Suppressor macrophage (primary cell): ENCODE measurements at places on chromosomes 12 and 14.

DNA sequence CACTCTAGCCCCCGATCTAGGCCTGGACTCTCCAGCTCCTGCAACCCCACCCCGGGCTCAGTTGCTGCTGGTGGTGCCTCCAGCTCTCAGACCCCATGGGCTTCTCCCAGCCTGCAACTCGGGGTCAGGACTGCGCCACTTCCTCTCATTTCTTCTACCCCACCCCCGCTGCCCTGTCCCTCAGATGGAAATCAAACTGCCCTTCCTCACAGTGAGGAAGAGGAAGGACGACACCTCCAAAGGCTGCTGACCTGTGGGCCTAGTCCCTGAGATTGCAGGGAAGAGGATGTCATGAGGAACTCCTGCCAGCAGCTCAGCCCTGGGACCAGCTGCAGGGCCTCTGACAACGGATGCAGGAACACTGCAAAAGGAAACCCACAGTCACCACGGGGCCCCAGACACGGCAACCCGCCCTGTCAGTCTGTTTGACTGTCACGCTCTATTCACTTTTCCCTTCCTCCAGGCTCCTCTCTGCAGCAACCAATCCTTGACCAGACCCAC lies 29.3 kb upstream of the PNMA1 start:
- peak; percentile 77 for DNase-seq

GRCh38 chr12:79938843-79939242 lies 3.9 kb upstream of the PPP1R12A start:
- DNase-seq, result no peak

DNA sequence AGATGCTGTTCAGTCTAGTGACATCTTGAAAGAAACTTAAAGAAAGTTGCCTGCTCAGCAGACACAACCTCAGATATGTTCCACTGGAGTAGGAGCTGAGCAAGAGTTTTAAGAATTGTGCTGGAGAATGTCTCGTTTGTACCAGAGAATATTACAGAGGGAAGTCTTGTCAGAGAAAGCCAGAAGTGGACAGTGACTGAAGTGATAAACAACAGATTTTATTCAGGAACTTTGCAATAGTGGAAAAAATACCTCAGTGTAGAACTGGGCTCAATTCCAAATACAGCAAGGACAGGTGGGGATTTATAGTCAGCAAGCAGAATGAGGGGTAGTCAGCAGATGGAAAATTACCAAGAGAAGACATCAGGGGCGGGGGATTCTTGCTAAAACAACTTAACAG lies 18.6 kb downstream of the ZDHHC17 start:
- no peak for DNase-seq

GRCh38 chr14:20680843-20681347 lies 3.5 kb upstream of the RNASE4 start:
- no peak for DNase-seq

- DNase-seq, result no peak
Observed at GRCh38 chr12:53758730-53759103, 6.9 kb upstream of the CISTR start.

DNA sequence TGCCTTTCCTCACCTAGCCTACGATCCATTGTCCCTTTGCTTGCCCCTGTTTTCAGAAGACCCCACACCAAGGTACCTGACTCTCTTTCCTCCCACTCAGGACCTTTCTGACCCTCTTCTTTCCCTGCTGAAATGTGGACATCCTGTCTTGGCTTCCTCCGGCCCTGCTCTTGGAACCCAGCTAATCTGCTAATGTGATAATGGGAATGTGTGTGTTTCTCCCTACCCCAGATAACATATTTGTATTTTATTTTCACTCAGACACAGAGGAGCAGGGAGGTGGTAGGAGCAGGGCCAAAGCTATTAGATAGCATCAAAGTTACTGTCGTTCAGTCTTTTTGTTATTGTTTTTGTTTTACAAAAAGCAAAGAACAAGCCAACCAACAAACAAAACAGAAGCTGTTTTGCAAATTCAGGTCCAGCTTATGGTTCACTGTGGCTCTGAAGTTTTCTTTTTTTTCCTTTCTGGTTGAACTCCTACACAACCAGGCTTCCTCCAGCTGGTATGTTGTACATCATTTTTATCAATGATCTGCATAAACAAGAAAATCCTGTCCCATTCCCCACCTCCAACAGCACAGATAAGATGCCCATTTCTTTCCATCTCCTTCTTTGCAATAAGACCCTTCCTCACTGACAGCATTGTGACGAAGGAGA lies 137.3 kb downstream of the C12orf75 start:
- DNase-seq, result no peak

- no peak for DNase-seq
Observed at GRCh38 chr12:106097011-106097410, 41.7 kb downstream of the NUAK1 start.

DNA sequence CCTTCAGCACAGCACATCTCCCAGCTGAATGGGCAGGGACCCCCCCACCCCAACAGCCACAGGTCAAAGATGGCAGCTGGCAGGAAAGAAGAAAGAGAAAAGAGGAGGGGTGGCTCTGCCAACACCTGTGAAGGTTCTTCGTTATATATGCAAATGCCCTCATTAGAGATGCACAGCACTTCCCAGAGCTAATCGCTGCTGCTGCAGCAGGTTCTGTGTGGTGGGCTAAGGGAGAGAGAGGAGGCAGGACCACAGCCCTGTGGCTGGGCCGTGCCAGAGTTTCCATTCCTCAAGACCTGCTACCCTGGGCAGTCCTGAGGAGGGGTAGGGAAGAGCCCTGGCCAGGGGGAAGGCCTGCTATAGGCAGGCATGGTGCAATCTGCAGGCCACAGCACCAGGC lies 28.7 kb downstream of the SMUG1 start:
- no peak for DNase-seq

DNA sequence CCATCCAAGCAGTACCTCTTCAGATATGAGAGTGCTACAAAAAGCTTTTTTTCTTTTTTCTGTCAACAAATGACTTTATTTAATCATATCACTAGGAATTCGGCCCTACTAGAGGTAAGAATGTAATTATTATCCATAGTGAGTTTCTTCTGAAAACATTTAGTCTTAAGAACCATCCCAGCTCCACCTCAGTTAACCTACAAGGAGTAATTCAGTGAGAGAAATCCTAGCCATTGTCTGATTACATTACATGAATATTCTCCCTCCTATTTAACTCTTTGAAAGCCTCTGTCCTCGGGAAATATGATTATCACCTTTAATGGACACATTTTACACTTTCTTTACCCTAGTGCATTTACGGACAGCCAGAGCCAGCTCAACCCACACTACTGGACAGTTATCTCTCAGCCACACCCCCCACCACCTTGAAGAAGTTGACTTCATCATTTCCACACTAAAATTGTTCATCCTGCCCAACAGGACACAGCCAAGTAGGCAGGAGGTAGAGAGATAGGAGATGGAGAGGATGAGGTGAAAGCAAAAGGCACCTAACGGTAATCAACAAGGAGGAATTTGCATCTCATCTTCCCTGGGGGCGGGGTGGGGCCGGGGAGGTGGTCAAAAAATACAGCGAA lies 1.3 kb downstream of the PPFIA2 start:
- no peak for DNase-seq

DNA sequence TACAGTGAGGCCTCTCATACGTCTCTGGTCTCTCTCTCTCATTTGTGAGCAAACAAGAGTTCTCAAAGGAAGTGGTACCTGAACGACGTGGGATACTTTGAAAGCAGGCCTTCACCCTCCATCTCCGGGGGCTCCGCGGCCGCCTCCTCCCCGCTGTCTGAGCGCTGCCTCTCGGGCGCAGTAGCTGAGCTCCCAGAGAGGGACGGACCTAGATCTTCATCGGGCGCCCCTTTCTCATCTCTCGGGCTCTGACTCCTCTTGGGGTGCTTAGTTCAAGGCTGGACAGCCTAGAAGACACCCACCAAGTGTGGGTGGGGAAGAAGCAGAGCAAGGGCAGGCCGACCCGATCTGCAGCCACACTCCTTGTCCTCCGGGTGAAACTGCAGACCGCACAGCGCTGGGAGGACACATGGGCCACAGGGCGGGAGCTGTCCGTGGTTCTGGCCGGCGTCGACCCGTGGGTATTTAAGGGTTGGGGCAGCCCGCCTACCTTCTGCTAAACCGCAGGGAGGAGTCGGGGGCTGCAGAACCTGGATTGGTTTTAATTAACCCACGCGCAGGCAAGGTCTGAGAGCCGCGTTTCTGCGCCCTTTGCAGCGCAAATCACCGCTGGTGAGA lies 92.7 kb downstream of the PAH start:
- peak; percentile 20 for DNase-seq

- no peak for DNase-seq
Observed at GRCh38 chr12:58889557-58889956, 30.7 kb downstream of the LRIG3 start.

DNA sequence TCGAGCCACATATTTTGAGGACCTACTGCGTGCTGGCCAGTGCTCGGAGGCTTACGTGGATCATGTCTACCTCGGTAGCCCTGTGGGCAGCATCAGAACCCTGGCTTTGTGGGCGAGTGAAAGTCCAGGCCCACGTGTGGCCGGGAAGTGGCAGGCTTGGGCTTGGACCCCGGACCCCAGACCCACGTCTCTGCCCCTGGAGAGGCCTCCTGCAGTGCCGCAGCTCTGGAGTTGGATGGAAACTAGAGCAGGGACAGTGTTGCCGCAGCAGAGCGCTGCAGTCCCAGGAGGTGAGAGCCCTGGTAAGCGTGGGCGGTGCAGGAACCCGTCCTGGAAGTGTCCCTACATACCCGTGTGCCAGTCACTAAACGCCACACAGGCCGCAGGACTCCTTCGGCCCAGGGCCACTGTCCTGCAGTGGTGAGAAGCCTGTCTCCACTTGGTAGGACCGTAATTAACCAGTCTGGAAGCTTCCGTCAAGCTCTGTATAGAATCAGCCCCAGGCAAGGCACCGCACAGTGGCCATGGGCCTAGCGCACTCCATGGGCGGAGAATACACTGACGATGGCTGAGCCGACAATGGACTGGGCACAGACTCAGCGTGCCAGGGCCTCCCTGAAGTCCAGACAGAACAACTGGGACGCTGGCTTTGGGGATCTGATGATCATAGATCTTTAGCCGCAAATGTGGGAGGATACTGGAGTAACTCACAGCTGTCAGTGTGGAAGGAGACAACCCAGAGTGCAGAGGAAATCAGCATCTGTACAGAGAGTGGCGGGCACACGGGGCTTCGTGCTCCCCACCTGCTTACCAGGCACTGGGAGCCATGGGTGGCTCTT lies 219.5 kb downstream of the KIF26A start:
- DNase-seq, result no peak

GRCh38 chr14:31232081-31232480 lies 24.5 kb upstream of the HECTD1 start:
- no peak for DNase-seq

- DNase-seq, result peak; percentile 85
Observed at GRCh38 chr14:75654127-75654732, 6.4 kb downstream of the ERG28 start.

- no peak for DNase-seq
Observed at GRCh38 chr12:83113945-83114344, 427.2 kb downstream of the TMTC2 start.

DNA sequence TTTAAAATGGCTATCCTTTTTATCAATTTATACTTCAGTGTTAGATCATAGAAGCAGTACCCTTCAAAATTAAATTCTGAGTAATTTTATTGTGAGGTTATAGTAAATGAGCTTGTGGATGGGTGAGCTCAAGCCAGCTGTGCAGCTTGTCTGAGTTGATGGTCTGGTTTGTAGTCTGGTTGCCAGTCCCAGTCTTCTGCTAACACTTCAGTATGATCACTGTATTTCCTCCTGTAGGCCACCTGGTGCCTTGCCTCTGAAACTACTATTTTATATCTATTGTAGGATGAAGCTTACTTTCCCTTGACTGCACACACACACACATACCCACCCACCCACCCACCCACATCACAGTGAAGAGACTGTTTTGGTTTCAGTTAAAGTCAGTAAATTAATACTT lies 496.4 kb downstream of the PCNX1 start:
- peak; percentile 20 for DNase-seq

GRCh38 chr12:83958997-83959396 lies 953.6 kb downstream of the SLC6A15 start:
- DNase-seq, result no peak

DNA sequence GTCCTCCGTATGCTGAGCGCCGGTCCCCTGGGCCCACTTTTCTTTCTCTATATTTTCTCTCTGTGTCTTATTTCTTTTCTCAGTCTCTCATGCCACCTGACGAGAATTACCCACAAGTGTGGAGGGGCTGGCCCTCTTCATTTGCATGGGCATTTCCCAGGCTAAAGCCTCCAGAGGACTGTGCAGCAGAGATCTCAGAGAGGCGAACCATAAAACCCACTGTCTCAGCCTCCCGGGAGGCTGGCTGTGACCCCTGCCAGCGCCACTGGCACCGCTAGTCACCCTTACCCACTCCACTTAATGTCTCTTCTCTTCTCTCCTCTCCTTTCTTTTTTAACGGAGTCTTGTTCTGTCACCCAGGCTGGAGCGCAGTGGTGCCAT lies 7.1 kb upstream of the SERPINA9 start:
- no peak for DNase-seq

- DNase-seq, result no peak
Observed at GRCh38 chr12:63163541-63163940, 12.5 kb upstream of the AVPR1A start.

DNA sequence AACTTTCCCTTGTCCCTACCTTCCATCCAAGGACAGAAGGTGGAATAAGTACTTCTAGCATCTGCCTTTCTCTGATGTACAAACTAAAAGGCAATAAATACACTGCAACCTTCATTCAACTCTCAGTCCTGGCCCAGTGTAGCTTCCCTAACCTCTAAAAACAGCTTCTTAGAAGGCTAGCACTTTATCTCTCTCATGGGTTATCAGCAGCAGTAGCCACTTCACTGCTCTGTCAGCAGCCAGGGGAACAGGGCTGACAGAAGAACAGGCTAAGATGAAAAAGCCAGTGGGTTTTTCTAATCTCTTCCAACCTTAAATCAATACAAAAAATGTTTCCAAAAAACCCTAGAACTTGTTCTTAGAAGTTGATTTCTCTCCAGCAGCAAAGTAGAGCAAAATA lies 13.2 kb downstream of the BAZ2A start:
- no peak for DNase-seq

GRCh38 chr12:62562846-62563245 lies 96.2 kb downstream of the MON2 start:
- DNase-seq, result no peak

DNA sequence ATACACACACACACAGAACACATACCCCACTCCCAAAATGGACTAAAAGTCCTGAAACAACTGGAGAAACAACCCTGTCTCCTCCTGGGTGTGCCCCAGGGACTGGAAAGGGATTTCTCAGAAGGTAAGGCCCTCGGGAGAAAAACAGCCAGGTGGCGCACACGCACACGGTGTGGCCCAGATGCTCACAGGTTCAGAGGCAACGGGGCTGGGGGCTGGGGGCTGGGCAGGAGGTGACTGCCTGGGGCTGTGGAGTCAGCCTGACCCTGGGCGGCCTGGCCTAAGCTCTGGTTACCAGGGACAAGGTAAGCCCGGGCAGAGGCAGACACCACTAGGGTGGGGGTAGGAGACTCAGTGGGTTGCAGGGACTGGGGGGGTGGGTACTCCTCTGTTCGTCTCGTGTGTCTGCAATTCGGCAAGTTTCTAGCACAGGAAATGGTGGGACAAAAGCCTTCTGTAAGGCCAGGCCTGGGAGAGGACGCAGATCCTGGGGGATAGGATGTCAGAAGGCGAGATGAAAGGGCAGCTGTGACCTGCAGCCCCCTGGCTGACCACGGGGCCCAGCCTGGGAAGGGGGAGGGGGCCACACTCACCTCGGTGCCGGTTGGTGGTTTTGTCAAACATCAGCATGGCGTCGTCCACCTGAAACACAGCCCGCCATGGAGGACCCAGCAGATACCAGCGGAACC lies 10.4 kb downstream of the MSI1 start:
- no peak for DNase-seq
